ENCODE measurements at places on chromosomes 4 and X. TPM values are rescaled to one million over a fixed set of nuclear protein-coding genes. Genes with fewer than 3 reads are reported as not detected.

The GYPE gene
- 0.41 TPM for total RNA-seq

- DNase-seq, result no peak
Observed at GRCh38 chr4:60930866-60931265, 269.3 kb upstream of the ADGRL3 start.

DNA sequence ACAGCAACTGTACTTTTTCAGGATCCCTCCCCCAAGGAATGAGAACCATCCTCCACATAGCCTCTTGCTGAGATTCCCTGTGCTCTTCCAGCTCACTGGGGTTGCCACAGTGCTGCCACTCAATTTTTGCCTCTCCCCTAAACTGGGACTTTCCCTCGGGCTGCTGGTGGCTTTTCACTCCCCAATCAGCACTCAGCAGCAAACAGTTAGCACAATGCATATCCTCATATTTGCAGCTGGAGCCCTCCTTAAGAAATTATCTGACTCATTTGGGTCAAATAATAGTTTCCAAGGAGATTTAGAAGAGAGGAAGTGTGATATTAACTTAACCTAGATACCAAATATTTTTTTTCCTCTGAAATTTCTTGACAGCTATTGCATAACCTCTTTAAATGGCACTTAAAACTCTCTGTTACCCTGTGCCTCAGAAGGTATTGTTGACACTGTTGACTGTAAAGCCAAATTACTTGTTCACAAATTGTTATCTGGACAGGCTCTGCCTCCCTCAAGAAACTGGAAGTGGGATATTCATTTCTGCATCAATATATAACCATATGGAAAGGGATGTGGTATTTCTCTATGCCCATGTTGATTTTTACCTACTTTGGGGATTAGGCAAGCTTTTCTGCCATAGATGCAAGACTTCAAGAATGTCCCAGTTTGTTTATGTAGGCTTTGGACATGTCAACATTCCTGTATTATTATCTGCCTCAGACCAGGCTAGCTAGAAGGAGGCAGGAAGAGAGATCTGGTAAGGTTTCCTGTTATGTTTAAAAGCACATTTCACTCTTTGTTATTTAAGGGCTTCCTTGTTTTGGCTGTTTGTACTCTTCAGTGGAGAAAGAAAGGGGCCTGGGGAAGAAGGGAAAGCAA is 58.0 kb downstream of the SEPTIN11 start:
- DNase-seq, result no peak

DNA sequence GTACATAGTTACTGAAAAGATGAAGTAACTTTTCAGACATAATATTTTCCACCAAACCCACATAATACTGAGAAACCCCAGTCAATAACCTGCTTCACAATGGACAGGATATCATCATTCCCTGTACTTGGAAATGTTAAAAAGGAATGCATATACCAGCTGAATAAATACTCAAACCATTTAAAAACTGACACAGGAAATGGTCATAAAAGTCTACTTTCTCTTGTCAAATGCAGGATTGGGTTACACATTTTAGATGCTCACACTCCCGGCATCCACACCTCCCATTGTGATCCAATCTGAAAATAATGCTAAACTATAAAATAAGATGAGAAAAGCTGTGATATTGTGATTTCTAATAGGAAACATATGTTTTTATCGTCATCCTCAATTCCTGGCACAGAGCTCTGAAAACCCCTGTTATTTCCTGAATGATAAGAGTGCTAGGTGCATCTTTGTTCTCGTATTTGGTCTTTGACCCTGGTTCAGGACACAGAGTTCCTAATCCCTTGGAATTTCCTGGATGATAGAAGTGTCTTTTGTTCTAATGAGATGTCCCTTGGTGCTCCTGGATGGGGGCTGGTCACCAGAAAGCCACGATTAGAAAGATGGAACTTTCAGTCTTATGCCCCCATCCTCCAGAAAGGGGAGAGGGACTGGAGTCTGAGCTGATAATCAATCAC is 821.3 kb downstream of the TRIML1 start:
- no peak for DNase-seq

DNA sequence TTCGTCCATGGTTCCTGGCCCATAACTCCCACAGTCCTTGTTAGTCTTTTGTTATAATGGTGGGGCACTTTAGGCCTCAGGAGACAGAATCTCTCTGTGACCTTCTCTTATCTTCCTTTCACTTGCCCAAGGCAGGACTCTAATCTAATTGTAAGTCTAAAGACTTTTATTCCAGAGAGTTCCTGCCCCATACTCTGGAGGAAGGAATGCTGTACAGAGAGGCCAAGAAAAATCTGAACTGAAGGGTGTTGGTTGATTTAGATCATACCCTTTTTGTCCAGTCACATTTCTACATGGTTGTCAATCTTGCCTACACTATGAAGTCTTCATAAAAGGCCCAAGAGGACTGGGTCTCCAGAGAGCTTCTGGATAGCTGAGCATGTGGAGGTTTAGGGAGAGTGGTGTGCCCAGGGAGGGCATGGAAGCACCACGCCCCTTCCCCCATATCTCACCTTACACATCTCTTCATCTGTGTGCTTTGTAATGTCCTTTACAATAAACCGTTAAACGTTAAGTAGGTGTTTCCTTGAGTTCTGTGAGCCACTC is 84.5 kb downstream of the AFF1 start:
- DNase-seq, result no peak

DNA sequence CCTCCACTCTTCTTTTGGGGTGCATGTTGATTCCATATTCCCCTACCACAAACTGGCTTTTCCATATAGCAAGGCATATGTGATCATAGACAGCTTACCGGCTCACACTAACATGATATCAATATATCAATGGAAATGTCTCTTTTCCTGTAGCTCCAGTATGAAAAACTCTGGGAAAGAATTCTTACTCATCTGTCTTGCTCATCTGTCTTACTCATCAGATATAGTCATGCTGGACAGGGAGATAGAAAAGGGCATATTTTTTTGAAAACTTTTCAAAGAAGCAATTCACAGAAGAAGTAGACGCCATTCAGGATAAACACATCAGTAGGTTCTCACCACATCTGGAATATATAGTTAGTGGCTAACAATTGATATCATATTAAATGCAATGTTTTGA is 794.7 kb downstream of the RAB28 start:
- no peak for DNase-seq

- DNase-seq, result no peak
Observed at GRCh38 chr4:106585915-106586349, 217.4 kb upstream of the GIMD1 start.

The SULT1E1 gene
- not detected for total RNA-seq

The L1CAM gene
- total RNA-seq, result 0.31 TPM

The SLC6A14 gene
- total RNA-seq, result not detected

The MAGEB17 gene
- total RNA-seq, result not detected

The RHOXF1 gene
- total RNA-seq, result not detected

The MSL3 gene
- 55.0 TPM for total RNA-seq

- DNase-seq, result no peak
Observed at GRCh38 chrX:91080822-91081221, 353.8 kb upstream of the PABPC5 start.

GRCh38 chr4:112664611-112665010 is 27.7 kb downstream of the LARP7 start:
- no peak for DNase-seq

The RPA4 gene
- 1.9 TPM for total RNA-seq

DNA sequence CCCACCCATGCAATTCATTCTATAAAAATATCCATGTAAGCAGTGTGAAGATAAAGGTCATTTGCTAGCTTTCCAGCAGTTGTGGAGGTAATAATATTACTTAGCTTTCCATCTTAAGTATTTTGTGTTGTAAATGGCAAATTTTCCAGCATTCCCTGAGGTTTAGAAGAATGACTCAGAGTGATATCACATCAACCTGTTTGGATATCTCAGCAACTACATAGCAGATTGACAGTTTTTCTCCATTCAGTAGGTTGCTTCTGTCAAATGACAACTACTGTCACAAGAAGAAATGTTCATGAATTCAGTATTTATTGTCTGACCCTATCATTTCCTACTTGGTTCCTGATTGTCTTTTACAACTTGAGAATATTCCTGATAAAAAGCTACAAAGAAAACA is 434.9 kb upstream of the GALNTL6 start:
- DNase-seq, result no peak

The PAGE2 gene
- total RNA-seq, result not detected

The FHIP1A gene
- 2.4 TPM for total RNA-seq

DNA sequence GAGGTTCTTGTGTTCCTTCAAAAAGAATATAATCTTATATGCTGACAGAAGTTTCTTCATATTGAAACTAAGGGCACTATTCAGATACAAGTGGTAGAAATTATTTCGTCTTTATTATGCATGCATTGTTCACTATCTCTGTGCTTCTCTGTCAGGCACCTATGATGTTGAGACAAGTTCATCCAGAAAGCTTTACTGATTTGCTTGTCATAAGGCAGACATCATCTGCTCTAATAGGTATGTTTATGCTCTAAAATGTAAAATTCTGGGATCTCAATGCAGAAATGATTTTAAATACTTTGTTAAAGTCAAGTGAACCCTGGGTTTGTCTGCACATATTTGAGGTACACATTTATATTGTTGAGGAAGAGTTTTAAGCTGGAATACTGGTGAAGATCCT is 3.6 kb downstream of the UGT2B11 start:
- DNase-seq, result no peak

DNA sequence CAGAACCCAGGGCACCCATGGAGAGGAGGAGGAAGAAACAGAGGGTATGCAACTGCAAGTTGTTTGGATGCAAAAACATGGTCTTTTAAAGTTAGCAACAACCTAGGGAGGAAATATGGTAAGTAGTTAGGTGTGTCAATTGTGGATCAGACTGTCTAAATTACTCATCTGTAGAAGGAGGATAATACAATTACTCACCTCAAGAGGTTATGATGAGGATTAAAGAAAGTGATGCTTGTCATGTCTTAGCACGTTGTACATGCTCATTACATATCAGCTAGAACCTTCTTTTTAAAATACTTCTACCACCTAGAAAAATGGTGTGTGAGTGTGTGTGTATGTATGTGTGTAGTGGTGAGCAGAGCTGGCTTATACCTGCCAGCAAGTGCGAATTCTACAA is 2.3 kb upstream of the C1QTNF7 start:
- no peak for DNase-seq

DNA sequence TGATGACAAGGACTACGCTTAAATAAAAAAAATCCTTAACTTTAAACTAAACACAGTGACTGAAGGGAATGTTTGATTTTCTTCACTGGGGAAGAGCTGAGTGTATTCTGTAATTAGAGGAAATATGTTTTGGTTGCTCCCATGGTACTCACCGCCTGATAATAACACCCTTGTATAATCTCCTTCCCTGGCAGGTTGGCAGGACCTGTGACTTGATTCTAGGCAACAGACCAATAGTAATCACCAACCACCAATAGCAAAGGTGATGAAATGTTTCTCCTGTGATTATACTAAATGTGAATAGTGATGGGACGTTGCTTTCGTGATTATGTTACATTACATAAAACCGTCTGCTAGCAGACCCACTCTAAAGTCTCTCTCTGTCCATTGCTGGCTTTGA is 536.8 kb upstream of the CPEB2 start:
- DNase-seq, result no peak

- peak; percentile 3 for DNase-seq
Observed at GRCh38 chrX:85851418-85851817, 195.9 kb downstream of the CHM start.

- DNase-seq, result no peak
Observed at GRCh38 chrX:31168551-31168950, 96.7 kb upstream of the FTHL17 start.

GRCh38 chr4:47776353-47776752 is 61.5 kb downstream of the CORIN start:
- no peak for DNase-seq

DNA sequence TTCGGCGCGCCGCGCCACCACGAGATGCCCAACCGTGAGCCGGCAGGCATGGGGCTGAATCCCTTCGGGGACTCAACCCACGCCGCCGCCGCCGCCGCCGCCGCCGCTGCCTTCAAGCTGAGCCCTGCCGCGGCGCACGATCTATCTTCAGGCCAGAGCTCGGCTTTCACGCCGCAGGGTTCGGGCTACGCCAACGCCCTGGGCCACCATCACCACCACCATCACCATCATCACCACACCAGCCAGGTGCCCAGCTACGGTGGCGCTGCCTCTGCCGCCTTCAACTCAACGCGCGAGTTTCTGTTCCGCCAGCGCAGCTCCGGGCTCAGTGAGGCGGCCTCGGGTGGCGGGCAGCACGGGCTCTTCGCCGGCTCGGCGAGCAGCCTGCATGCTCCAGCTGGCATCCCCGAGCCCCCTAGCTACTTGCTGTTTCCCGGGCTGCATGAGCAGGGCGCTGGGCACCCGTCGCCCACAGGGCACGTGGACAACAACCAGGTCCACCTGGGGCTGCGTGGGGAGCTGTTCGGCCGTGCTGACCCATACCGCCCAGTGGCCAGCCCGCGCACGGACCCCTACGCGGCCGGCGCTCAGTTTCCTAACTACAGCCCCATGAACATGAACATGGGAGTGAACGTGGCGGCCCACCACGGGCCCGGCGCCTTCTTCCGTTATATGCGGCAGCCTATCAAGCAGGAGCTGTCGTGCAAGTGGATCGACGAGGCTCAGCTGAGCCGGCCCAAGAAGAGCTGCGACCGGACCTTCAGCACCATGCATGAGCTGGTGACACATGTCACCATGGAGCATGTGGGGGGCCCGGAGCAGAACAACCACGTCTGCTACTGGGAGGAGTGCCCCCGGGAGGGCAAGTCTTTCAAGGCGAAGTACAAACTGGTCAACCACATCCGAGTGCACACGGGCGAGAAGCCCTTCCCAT is 1.1 kb downstream of the ZIC3 start:
- DNase-seq, result no peak

DNA sequence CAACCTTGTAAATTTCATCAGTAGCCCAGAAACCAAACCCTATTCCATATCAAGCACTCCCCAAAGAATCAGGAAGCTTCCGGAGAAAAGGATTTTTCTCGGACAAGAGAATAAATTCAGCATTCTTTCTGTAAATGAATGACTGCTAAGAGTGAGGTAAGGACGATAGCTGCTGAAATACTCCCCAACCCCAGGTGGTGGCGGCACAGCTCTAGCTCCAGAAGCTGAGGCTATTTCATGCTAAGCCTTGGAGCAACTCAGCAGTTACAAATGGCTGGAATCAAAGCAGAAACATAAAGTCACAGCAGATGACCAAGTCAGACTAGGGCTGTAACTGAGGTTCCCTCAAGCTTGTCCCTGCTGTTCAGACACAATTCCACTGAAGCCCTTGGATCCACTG is 13.9 kb upstream of the PCDH19 start:
- DNase-seq, result no peak

DNA sequence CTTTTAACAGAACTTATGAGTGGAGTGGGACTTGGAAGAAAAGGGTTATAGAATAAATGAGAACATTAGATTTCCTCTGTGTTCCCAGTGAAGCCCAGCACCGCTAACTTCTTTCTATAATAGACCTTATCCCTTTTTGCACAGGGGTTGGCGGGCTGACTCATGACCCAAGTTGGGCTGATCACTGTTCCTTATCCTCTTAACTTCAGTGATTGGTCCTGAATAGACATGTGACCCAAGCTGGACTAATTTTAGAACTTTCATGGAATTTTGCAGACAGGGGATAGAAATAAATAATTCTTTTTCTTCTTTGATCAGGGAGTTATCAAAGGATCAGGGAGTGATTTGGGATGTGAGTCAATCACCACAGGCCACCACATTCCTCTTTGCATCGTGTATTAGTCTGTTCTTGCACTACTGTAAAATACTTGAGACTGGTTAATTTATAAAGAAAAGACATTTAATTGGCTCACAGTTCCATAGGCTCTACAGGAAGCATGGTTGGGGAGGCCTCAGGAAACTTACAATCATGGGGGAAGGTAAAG is 75.9 kb downstream of the UCHL1 start:
- DNase-seq, result no peak
